ENCODE measurements at places on chromosomes 2 and 18. TPM values are rescaled to one million over a fixed set of nuclear protein-coding genes. Genes with fewer than 3 reads are reported as not detected.

VIT gene
- total RNA-seq, result not detected

- H3K4me3 ChIP-seq, result no peak overlapping the region
- H3K27ac ChIP-seq, result no peak overlapping the region
- H3K36me3 ChIP-seq, result no peaks in the 10 kb centered on the region
- H3K27me3 ChIP-seq, result peaks cover 22% of the 10 kb centered on the region
- DNase-seq, result no peak
Measured at GRCh38 chr2:66574701-66575624, 140.0 kb downstream of the MEIS1 start.

- no peaks in the 10 kb centered on the region for H3K4me1 ChIP-seq
- H3K36me3 ChIP-seq, result no peaks in the 10 kb centered on the region
- DNase-seq, result no peak
- no peak overlapping the region for H3K4me3 ChIP-seq
Measured at GRCh38 chr2:32863803-32864202, 83.0 kb upstream of the LTBP1 start.

DNA sequence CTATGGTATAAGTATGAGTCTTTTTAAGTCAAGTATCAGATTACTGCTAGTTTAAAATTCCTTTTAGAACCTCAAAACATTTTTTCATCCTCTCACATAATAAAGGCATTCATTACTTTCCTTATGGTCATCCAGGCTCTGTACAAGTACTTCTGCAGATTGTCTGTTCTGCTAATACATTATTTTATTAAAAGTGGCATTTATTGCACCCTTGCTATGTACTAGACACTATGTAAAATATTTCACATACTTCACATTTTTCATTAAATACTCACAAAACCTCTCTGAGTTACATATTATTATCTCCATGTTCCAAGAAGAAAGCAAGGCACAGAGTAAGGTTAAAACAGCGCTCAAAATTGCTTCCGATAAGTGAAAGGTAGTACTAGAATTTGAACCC, 84.1 kb downstream of the RAPH1 start:
- H3K27me3 ChIP-seq, result no peaks in the 10 kb centered on the region
- no peaks in the 10 kb centered on the region for H3K4me1 ChIP-seq
- no peak overlapping the region for H3K27ac ChIP-seq

DNA sequence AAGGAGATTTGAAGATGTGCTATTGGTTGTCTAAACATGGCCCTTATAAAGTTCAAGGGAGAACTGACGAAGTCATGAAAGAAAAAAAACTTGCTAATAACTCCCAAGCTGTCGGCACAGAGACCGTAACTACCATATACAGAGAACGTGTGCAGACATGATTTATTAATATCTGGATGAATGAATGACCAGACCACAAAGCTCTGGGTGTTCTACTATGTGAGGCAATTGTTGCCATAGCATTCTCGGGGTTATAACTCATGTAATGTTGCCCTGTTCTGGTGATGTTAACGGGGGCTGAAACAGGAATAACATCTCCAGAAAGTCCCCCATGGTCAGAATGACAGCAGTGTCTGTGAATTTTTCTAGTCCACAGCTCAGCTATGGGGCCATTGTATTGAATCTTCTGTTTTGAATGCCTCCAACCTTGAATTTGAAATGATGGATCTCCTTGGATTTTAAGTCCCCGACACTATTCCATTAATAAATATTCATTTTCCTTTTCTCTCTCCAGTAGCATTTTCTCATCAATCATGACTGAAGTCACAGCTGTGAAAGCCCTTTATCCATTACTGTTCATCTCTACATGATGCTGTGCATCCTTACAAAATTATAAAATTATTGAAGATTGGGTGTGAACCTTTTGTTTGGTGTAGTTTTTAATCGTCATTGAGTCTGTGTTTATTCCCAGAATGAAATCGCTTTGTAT, 483.4 kb upstream of the KLHL29 start:
- no peak for DNase-seq
- no peaks in the 10 kb centered on the region for H3K4me1 ChIP-seq
- no peaks in the 10 kb centered on the region for H3K36me3 ChIP-seq
- no peaks in the 10 kb centered on the region for H3K27me3 ChIP-seq

DNA sequence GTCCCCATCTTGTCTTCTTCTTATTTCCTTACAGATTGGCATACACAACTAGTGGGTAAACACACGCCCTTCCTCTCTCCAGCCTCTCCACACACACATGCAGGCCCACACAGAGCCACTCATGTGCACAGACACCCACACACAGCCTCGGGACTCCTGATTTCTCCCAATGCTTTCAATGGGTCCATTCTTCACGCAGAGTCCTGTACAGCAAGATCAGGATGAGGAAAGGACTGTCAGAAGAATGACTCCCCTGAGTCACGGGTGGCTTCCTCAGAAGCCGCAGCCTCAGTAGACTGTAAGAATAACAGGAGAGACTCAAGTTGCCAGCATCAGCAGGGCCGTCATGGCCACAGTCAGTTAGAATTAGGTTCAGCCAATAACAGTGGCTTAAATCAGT, 109.1 kb upstream of the GLI2 start:
- H3K27ac ChIP-seq, result no peak overlapping the region
- H3K27me3 ChIP-seq, result no peaks in the 10 kb centered on the region
- DNase-seq, result no peak
- no peaks in the 10 kb centered on the region for H3K4me1 ChIP-seq

- no peak for DNase-seq
- H3K4me3 ChIP-seq, result no peak overlapping the region
- no peaks in the 10 kb centered on the region for H3K4me1 ChIP-seq
- no peak overlapping the region for H3K27ac ChIP-seq
- no peaks in the 10 kb centered on the region for H3K36me3 ChIP-seq
Measured at GRCh38 chr2:95552911-95553310, 38.9 kb upstream of the TRIM43 start.

GRCh38 chr18:4245456-4245855, 209.7 kb downstream of the DLGAP1 start:
- no peak overlapping the region for H3K27ac ChIP-seq
- no peaks in the 10 kb centered on the region for H3K4me1 ChIP-seq
- no peak overlapping the region for H3K4me3 ChIP-seq
- no peaks in the 10 kb centered on the region for H3K36me3 ChIP-seq

DNA sequence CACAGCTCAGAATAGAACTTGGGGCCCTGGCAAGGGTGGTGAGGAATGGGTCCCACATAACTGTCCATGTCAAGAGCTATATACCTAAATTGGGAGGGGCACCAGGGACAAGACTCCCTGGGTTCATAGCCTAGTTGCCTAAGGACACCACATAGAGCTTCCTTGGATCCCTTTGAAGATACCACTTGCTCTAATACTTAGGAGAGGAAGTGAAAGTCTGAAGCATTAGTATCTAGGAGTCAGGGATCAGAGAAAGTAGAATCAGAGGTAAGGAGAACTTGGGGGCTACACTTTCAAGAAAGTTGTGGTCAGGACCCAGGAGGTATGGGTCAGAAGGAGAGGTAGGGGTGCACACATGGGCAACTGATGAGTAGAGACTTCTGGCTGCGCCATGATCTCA, 318.2 kb upstream of the SLC39A10 start:
- H3K27me3 ChIP-seq, result no peaks in the 10 kb centered on the region
- no peak for DNase-seq
- no peak overlapping the region for H3K4me3 ChIP-seq
- H3K36me3 ChIP-seq, result no peaks in the 10 kb centered on the region

MSH2 gene
- total RNA-seq, result 26.2 TPM

DNA sequence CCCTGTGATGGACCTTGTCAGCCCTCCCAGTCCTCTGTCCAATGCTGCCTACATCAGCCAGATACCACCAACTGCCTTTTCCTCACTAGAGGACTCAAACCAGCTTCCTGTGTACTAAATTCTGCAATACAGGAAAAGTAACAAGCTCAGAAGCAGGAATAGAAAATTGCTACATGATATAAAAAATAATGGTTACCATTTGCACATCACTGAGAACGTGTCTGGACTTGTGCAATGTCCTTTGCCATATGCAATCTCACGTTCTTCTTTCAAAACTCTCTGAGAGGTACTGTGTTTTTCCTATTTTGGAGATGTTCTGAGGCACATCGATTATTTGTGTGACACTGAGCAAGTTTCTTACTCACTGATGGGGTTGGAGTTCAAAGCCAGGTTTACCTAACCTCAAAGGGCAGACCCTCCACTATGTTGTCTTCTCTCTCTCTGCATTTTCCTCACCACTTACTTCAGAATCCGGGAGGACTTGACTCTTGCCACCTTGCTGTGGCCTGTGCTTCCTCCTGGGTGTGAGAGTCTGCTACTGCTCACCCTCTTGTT, 12.1 kb downstream of the UPP2 start:
- no peaks in the 10 kb centered on the region for H3K36me3 ChIP-seq
- H3K4me3 ChIP-seq, result no peak overlapping the region
- no peak overlapping the region for H3K27ac ChIP-seq
- no peaks in the 10 kb centered on the region for H3K27me3 ChIP-seq
- no peak for DNase-seq

DNA sequence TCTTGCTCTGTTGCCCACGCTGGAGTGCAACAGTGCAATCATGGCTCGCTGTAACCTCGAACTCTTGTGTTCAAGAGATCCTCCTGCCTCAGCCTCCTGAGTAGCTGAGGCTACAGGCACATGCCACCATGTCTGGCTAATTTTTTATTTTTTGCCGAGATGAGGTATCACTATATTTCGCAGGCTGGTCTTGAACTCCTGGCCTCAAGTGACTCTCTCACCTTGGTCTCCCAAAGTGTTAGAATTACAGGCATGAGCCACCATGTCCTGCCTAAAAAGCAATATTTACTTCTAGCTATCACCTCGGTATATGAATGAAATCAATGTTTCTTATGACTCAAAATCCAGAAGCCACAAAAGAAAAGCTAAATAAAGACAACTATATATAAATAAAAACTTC, 2.2 kb downstream of the BUB1 start:
- H3K27me3 ChIP-seq, result no peaks in the 10 kb centered on the region
- peaks cover 27% of the 10 kb centered on the region for H3K4me1 ChIP-seq
- H3K36me3 ChIP-seq, result no peaks in the 10 kb centered on the region
- no peak overlapping the region for H3K27ac ChIP-seq
- H3K4me3 ChIP-seq, result no peak overlapping the region

CLEC4F gene
- total RNA-seq, result not detected

ALK gene
- total RNA-seq, result not detected

DNA sequence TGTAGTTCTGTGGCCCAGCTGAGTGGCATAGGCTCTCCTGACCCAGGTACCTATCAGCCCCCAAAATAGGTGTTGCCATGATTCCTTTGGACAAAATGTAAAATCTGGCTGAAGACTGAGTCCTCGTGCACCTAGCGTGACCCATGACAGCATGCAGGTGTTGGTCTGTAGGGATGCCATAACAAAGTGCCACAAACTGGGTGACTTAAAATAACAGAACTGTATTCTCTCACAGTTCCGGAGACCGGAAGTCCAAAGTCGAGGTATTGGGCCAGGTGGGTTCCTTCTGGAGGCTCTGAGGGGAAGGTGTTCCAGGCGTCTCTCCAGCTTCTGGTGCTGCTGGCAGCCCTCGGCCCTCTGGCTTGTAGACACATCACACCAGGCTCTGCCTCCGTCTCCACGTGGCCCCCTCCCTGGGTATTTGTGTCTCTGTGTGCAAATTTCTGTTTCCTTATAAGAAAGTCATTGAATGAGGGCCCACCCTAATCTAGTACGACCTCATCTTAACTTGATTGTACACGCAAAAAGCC, 34.5 kb downstream of the LRRFIP1 start:
- no peak overlapping the region for H3K4me3 ChIP-seq
- no peaks in the 10 kb centered on the region for H3K27me3 ChIP-seq
- H3K4me1 ChIP-seq, result no peaks in the 10 kb centered on the region
- no peak for DNase-seq
- H3K36me3 ChIP-seq, result no peaks in the 10 kb centered on the region
- no peak overlapping the region for H3K27ac ChIP-seq

DNA sequence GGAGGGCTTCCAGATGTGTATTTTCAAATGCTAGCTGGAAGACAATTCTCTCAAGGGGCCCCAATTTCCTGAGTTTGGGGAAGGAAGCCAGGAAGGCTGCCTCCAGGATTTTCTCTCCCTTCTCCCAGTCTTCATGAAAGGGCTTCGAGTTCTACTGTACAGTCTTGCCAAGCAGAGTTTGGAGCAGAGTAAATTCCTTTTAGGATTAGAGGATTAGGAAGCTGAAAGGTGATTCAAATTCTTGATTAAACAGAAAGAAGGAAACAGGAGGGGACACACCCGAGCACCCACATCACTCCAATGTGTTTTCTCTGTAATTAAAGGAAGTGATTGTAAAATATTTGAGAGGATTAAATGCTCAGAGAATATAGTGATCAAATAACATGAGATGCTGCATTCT, 217.8 kb downstream of the SETBP1 start:
- no peaks in the 10 kb centered on the region for H3K36me3 ChIP-seq
- no peak for DNase-seq
- no peak overlapping the region for H3K27ac ChIP-seq
- H3K4me1 ChIP-seq, result peaks cover 5% of the 10 kb centered on the region

MAB21L4 gene
- total RNA-seq, result not detected

DNA sequence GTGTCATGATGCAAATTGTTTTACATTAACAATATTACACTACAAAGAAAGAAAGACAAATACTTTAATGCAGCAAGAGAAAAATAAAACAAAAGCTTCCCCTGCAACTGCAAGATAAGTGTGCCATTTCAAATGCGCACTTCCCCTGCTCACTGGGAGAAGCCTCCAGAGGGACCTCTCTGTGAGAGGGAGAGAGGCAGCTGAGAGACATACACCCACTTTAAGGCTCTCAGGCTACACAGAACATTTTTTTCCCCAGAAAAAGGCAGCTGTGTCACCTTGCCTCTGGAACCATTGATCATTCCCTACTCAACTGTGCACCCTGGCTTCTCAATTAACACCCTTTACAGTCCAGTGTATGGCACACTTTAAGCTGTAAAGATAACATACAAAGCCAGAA, 75.2 kb downstream of the DPP4 start:
- no peak overlapping the region for H3K4me3 ChIP-seq
- H3K36me3 ChIP-seq, result peaks cover 3% of the 10 kb centered on the region
- DNase-seq, result no peak
- H3K27me3 ChIP-seq, result no peaks in the 10 kb centered on the region
- no peak overlapping the region for H3K27ac ChIP-seq
- H3K4me1 ChIP-seq, result peaks cover 31% of the 10 kb centered on the region

- no peaks in the 10 kb centered on the region for H3K4me1 ChIP-seq
- no peaks in the 10 kb centered on the region for H3K27me3 ChIP-seq
- DNase-seq, result no peak
- H3K27ac ChIP-seq, result no peak overlapping the region
- H3K4me3 ChIP-seq, result no peak overlapping the region
Measured at GRCh38 chr2:180187611-180188010, 180.5 kb upstream of the CWC22 start.

GRCh38 chr2:132652474-132652873, 17.5 kb downstream of the LYPD1 start:
- H3K27ac ChIP-seq, result no peak overlapping the region
- no peak for DNase-seq
- no peaks in the 10 kb centered on the region for H3K36me3 ChIP-seq
- H3K4me1 ChIP-seq, result no peaks in the 10 kb centered on the region

CD8B2 gene
- not detected for total RNA-seq

DNA sequence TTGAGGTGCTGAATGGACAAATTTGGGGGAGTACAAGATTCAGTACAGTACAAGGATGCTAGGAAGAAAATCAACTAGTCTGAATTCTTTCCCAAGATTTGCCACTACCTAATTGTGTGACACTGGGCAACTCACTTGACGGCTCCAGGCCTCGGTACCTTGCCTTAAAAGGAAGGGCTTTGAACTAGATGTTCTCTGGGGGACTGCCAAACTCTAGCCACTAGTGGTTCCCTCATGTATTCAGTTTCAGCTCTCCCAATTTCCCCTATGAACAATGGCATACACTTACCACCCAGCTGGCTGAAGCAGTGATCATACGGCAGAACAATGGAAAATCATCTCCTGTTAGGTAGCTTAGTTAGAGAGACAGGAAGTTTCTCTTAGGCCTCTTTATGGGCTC, 73.4 kb downstream of the VWC2L start:
- no peaks in the 10 kb centered on the region for H3K36me3 ChIP-seq
- H3K27ac ChIP-seq, result no peak overlapping the region
- H3K4me3 ChIP-seq, result no peak overlapping the region
- H3K27me3 ChIP-seq, result no peaks in the 10 kb centered on the region
- no peaks in the 10 kb centered on the region for H3K4me1 ChIP-seq

CAPN13 gene
- not detected for total RNA-seq
